Midbrain (tissue), 1 donor: ENCODE measurements at places on chromosomes 2 and 18.

GRCh38 chr18:8373486-8373885 lies 235.8 kb upstream of the RAB12 start:
- DNase-seq = no peak

DNA sequence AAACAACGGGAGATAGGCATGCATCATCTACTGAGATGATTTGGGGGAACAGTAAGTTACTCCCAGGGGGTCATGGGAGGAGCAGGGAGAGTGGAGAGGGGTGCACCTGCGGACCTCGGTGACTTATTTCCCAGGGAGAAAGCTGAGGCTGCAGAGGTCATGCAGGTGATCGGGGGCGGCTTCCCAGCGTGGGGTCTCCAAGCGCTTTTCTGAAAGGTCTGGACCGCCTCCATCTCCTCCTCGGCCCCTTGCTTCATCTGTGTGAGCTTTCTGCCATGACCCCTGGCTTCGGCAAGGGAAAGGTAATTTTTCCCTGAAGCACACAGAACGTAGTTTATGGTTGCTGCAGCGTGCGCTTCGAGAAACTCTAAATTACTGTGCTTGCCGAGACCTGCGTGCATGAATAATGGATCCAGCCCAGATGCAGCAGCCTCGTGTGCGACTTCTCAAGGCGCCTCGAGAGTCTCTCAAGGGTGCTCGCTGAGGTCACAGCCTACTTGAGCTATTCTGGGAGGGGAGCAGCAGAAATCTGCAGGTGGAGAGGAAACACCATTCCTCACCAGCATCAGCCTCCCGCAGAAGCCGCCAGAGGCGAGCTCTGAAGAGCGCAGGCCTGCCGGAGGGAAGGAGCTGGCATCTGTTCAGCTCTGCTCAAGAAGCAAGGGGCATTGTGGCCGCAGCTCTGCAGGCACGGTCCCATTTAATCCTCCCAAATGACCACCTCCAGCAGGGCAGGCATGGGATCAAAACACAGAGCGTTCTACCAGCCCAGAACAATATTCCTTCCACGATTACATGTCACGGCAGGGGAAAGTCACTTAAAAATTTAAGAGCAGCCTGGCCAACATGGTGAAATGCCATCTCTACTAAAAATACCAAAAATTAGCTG lies 308.4 kb upstream of the MYT1L start:
- DNase-seq = no peak

GRCh38 chr2:239828192-239828972 lies 196.8 kb downstream of the NDUFA10 start:
- no peak for DNase-seq

GRCh38 chr2:239145106-239145505 lies 255.7 kb downstream of the HDAC4 start:
- DNase-seq = no peak

GRCh38 chr2:75064691-75065396 lies 106.4 kb downstream of the POLE4 start:
- DNase-seq = peak; percentile 18

GRCh38 chr18:55699233-55699765 lies 111.3 kb upstream of the TCF4 start:
- DNase-seq = no peak

DNA sequence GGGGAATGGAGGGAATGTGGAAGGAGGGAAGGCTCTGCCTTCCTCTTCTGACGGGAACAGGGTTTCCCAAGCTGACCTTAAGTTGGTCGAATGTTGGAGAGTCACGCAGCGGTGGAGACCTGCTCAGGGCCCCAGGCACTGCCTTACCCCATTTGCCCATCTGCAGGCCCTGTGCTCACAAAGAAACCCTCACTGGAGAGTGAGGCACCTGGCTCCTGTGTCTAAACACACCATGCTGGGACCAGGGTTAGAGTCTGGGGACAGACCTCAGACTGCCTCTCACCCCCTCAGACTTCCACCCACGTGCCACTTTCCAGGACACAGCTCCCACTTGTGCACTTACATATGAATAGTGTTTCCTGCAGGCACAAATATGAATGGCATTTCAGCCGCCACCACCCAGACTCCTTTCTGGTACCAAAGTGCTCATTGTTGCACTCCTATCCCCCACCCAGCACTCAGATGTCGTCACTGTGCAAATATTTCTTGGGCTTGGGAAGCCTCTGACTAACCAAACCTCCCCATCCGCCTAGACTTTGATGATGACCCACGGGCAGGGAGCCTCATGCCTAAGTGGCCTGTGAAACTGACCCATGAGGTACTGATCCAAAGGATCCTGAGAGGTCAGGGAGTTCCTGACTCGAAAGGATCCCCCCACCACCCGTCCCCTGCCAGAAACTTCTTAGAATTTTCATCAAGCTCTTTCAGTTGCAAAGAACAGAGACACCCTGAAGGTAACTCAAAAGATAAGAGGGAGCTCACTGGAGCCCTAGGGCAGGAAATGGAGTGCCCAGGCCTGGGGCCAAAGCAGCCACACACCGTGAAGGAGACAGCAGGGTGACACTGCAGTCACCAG lies 78.3 kb downstream of the STPG4 start:
- no peak for DNase-seq

GRCh38 chr2:68800027-68800401 lies 65.4 kb downstream of the ARHGAP25 start:
- no peak for DNase-seq

DNA sequence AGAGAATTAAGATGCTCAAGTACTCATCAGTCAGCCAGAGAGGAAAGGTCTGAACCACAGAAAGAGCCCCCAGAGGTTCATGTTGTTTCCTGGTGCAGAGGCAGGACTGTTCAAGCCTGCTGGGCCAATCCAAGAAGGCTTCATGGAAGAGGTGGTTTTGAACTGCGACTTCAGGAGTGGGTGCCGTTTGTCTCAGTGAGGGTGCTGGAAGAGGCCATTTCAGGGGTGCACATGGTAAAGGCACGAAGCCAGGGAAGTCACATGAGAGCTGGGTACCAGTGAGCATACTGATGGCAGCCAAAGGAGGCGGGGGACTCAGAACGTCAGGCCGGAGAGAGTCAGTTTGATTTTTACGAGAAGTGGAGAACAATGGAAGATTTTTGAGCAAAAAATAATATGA lies 55.5 kb downstream of the EMILIN2 start:
- DNase-seq = no peak

GRCh38 chr2:83282841-83283240 lies 1176.2 kb downstream of the SUCLG1 start:
- DNase-seq = no peak

GRCh38 chr2:204012072-204012653 lies 75.6 kb downstream of the ICOS start:
- peak; percentile 8 for DNase-seq
